D721Med (cell line): ENCODE measurements at places on chromosomes 1 and 21.

GRCh38 chr21:28770867-28771661, 221.6 kb downstream of the LTN1 start:
- DNase-seq = no peak

DNA sequence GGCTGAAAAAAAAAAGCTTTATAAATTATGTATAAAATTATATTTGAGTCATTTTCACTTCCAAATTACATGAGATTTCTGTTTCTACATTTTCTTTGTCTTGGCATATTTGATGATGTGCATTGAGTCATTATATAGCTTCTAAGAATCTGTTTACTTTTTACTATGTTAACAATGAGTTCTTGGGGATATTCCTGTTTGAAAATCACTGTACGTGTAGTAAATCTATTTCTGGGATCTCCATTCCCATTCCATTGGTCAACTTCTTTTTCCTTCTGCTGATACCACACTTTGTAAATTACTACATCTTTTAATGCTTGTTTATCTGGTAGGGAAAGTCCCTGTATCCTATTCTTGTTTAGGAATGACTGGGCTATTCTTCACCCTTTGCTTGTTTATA, 43.6 kb downstream of the TNFRSF9 start:
- no peak for DNase-seq

GRCh38 chr1:10629091-10629815, 154.5 kb downstream of the PEX14 start:
- DNase-seq = no peak

- no peak for DNase-seq
Measured at GRCh38 chr1:230515451-230516145, 89.5 kb upstream of the PGBD5 start.

- no peak for DNase-seq
Measured at GRCh38 chr1:75937034-75937433, 4.8 kb upstream of the ASB17 start.

DNA sequence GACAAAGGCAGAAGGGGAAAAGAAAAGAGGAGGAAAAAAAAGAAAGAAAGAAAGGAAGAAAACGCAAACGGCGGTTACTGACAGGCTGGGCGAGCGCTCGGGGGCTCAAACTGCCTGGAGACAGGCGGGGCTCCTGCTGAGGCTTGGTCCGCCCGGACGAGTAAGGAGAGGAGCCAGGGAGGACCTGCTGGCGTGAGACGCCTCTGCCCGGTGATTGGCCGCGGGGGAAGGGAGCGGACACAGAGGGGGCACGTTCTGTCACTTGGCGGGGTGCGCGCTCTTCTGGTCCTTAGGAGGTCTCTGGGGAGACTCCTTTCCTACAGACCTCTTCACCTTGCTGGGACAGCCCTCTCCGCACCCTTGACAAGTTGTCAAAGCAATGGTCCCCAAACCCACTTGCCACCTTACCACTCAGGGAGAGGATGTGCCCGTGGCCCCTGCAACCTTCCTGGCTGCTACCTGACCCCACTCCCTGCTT, 791 bp upstream of the PIK3R3 start:
- peak; percentile 52 for DNase-seq

DNA sequence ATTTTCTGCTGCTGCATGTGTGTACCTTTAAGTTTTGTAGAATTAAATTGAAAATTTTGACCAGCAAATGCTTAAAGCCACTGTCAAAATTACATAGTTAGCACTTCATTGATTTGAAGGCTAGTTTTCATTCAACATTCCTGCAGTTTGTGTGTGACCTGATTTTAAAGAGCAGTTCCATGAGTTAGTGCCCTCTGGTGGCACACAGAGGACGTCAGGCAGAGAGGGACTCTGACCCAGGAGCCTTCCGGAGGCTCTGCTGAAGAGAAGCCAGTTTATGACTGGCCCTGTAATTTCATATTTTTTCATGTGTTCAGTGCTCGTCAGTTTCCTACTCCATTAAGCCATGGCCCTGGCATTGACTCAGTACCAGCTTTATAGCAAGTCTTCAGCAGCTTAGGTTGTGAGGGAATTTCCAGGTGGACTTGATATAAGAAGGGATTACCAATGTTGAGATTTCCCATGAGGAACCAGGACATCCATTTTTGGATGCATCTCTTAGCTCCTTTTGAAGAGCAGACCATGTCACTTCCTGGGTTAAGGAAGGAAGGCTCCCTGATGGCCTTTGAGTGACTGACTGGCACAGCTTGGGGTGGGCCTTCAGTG, 104.7 kb downstream of the CAMTA1 start:
- DNase-seq = no peak

DNA sequence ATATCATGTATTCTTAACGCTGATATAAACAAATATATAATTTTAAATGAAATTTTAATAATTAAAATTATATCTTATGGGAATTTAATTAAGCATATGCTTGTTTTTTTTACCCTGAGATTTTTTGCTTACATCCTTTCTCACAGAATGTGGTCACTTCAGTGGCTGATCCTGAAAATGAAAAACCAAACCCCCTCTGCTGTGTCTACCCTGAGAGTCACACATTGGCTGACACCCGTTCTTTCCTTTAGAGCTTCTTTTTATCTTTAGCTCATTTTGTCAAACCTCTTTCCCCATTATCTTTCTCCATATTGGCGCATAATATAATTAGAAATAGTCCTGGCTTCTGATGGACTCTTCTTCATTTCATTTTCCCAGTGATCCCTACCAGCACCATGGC, 10.8 kb upstream of the CACYBP start:
- DNase-seq = no peak

GRCh38 chr1:56644064-56644918, 823 bp upstream of the PRKAA2 start:
- DNase-seq = no peak

DNA sequence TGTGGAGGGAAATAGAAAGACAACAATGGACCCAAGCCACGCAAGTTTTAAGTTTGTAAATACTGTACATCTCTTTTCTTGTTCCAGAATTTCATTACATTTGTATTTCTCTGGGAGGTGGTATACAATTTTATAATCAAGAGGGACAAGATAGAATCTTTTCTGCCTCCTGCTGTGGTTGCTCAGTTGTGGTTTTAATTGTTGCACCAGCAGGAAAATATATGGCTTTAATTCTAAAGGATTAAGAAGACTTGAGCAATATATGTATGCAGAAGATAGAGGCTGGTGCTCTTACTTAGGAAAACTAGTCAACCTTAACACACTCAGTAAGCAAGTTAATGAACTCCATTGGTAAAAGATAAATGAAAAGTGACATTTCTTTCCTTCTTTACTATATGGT, 19.8 kb upstream of the ASB17 start:
- no peak for DNase-seq

DNA sequence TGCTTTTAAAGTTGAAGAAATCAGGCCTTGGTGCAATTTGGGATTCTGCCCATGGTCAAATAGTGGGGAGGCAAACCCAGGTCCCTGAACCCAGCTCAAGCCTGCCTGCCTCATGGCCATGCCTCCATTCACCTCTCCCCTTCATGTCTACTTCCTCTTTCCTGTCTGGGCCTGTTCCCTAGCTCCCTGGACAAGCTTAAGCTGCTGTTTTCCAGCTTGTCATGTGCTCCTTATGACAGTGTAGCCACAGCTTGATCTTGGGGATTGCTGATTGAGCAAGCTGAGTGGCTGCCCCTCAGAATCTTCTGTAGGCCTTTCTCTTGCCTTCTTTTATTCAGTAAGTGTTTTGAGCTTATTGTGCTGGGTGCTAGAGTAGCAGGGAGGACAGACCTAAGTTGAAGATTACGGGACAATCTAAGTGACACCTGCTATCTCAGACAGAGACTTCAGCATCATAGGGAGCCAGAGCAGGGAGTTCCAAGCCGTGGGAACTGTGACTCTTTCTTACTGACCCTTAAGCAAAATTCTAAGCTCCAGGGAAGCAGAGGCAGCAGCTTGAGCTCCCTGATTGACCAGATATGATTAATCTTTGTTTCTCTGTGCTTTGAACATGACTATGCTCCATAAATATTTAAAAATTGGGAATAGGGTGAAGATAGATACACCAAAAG, 520 bp upstream of the MR1 start:
- no peak for DNase-seq

GRCh38 chr1:11967028-11967547, 13.2 kb upstream of the MFN2 start:
- DNase-seq = no peak

DNA sequence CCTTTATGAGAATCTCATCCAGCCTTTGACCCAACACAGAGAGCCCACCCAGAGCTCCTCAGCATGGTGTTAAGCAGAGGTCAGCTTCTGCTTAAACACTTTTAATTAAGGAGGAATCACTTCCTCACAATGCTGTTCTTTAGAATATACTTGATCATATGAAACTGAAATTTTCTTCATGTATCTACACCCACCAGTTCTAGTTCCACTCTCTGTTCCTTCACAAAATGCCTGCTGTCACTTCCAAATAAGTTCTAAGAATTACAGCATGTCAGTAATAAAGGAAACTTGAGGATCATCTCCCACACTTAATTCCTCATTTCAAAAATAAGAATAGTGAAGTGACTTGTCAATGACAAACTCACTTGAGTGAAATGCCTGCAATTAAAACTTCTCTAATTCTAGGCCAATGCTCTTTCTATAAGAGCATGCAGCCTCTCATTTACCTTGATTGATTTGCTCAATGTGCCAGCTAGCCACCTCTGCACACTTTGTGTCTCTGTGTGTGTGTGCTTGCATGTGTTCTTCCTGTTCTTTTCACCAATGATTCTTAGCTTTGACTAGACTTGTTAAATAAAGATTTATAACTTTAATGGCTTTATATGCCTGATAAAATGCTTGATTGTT, 356.3 kb downstream of the PLPP3 start:
- no peak for DNase-seq

- no peak for DNase-seq
Measured at GRCh38 chr1:150066838-150067183, 765 bp upstream of the VPS45 start.

DNA sequence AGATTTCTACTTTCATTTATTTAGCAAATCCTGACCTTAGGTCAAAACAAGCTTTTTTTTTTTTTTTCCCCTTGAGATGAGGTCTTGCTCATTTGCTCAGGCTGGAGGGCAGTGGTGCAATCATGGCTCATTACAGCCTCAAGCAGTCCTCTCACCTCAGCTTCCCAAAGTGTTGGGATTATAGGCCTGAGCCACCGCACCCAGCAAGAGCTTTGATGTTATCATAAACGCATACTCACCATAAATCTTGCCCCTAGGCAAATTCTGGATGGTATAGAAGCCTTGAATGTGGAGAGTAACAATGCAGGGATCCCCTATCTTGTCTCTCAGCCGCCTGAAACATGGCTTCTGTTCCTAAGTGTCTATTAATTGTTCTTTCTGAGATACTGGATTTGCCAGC, 24.8 kb upstream of the CLDN8 start:
- no peak for DNase-seq

GRCh38 chr21:38992737-38993136, 187.0 kb downstream of the ETS2 start:
- DNase-seq = no peak

DNA sequence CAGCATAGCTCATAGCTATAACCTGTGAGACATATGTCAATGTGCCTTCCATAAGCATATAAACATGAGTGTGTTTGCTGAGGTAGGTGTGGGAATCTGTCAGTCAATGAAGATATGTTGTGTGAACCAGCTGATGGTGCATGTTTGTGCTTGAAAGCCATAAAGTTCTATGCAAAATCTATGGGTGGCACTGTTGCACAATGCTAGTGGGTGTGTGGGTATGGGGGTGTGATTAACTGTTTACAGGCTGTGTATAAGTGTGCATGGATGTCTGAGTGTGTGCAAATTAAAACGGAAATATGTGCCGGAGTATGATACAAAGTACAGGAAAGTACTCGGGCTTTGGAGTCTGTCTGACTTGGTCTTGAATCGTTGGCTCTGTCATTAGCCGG, 1.0 kb upstream of the ATP2B4 start:
- no peak for DNase-seq

GRCh38 chr21:35911412-35912191, 148.7 kb downstream of the SETD4 start:
- no peak for DNase-seq

GRCh38 chr1:29674627-29675326, 438.5 kb downstream of the PTPRU start:
- DNase-seq = no peak
